ENCODE measurements at places on chromosomes 7 and 10. TPM values are rescaled to one million over a fixed set of nuclear protein-coding genes. Genes with fewer than 3 reads are reported as not detected.
A peak's percentile ranks its signal among the peaks of the same experiment; 100 is the strongest.

DNA sequence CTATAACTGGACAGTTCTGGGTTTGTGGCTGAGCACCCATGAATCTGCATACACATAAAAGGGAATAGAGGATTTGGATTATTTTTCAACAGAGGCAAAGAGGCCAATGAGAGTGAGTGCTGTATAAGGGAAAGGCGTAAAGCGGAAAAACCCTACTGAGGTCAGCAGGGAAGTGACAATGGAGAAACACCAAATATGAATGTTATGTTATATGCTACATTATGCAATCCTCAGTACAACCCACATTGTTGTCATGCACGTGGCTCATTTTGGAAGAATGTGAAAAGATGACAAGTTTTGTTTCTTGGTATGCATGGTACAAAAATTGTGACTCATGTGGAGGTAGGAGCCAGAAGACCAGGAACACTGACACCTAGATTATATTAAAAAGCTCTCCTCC lies 113.6 kb upstream of the AMPH start:
- DNase-seq: no peak

DNA sequence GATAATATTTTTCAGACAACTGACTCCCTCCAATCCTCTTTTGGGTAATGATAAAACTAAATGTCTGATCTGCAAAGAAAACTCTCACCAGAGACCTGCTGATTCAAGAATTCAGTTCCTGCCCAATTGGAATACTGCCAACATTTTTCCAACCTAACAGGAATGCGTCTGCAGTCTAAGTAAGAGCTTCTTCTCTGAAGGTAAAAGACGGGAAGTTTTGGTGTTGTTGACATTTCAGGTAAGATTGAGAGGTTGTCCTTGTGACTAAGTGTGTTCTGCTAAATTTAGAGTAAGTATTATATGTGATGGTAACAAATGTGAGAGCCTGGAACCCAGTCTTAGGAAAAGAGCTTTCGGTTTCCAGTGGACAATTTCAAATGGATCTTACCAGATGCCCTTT lies 17.6 kb downstream of the IFIT5 start:
- DNase-seq: no peak

DNA sequence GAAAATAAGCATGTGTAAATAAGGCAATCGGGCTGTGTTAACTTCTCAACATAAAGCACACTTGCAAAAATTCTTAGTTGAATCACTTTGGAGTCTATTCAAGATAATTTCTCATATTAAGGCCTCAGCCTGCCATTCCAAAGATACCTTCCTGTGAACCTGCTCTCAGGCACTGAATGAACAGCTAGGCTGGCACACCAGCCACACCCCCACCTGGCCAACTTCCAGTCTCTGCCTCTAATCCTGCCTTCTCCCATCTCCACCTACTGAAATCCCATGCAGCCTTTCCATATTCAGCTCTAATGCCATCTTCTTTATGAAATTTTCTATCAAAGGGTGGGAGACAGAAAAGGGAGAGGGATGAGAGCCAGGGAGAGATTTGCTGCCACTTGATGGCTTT lies 17.1 kb upstream of the MACROH2A2 start:
- no peak for DNase-seq

DNA sequence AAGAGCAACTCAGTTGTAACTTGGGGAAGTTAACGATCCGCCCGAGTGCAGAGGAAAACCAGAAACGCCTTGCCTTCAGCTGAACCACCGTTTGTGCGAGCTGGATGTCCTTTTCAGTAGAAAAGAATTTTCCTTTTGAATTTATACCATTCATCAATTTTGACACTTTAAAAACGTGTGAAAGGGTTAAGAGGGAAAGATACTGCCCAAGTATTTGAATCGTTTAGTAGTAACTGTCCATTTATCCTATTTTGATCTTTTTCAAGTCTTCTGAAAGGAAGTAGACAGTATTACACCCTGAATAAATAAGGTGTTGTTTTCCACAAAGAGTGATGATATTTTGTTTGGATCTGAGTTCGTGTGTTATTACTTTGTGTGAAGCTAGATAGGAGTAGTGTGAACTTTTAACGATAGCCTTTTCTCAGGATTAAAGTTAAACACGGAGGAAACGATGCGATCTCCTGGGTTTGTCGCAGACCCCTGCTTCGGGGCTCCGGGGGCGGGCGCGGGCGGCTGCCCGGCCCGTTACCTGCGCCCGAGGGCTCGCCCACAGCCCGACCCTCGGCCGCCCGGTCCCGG lies 830 bp upstream of the BMI1 start:
- DNase-seq: no peak

DNA sequence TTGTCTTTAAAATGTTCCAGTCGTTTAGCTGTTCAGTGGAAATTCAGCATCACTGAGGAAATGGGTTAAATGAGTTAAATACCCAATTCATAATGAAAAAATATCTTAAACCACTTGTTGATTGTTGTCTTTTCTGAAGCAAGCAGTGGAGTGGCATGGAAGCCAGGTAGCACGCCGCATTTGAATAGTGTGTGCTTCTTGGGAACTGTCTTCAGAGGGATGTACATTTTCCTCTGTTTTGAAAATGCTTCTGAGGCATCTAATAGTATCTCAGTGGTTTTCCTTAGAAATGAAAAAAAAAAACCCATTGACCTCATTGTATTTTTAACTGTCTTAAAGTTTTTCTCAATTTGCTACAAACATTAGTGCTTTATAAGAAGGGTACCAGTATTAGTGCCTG lies 28.1 kb downstream of the C10orf53 start:
- DNase-seq: no peak

DNA sequence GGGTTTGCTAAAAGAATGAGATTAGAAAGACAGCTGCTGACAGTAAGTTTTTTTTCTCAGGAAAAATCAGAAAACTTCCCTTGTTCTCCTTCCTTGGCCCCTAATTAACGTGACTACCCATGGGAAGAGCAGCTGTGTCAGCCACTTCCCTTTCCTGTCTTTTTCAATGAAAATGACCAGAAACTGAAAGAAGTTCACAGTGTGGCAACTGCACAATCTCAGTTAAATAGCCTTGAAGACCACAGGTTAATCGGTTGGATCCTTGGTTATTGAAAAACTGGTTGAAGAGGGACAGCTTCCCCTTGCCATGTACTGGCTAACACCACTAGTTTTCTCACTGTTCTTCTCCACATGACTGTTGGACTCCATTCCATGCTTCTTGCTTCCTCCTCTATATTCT lies 148.8 kb upstream of the AGR3 start:
- no peak for DNase-seq

- DNase-seq: no peak
Observed at GRCh38 chr7:112182749-112183148, 23.4 kb downstream of the DOCK4 start.

DNA sequence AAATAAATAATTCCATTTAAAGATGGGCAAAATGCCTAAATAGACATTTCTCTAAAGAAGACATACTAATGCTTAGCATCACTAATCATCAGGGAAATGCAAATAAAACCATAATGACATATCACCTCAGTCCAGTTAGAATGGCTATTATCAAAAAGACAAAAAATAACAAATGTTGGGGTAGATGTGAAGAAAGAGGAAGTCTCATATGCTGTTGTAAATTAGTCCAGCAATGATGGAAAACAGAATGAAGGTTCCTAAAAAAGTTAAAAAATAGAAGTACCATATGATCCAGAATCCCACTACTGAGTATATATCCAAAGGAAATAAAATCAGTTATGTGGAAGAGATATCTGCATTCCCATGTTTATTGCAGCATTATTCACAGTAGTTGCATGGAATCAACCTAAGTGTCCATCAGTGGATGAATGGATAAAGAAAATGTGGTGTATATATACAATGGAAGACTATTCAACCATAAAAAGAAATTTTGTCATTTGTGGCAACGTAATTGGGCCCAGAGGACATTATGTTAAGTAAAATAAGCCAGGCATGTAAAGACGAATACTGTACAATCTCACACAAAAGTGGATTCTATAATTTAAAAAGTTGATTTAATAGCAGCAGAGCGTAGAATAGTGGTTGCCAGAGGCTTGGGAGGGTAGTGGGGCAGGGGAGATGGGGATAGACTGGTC lies 52.0 kb downstream of the TCAF1 start:
- DNase-seq: no peak

- no peak for DNase-seq
Observed at GRCh38 chr7:140013676-140014075, 49.1 kb downstream of the PARP12 start.

GRCh38 chr7:82284936-82285519 lies 158.5 kb downstream of the CACNA2D1 start:
- DNase-seq: no peak

DNA sequence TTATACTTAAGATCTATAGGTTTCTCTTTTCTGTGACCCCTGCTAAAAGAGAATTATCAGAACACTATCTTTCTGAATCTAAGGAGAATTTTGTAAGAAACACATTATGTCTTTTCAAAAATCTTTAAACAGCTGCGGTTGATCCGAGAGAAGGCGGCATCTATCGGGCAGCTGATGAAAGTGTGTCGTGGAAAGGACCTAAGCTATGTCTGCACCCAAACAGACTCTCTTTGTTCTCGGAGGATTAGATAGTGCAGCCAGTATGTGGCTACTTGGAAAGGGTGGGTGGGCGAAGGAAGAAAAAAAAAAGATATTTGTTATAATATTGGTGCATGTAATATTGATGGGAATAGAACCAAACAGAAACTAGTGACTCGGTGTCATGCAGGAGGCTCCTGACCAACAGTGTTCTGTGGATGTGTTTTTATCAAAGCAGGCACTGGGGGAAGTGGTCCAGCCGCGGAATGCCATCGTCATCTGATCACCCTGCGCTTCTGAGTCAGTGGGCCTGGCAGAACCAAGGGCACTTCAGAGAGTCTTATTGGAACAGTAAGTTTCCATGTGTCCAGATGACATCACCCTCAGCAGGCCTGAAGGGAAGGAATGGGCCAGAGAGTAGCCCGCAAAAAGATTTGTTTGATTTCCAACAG lies 509.7 kb upstream of the AKR1E2 start:
- DNase-seq: no peak

GRCh38 chr10:119634219-119634544 lies 17.0 kb upstream of the BAG3 start:
- DNase-seq: no peak

DNA sequence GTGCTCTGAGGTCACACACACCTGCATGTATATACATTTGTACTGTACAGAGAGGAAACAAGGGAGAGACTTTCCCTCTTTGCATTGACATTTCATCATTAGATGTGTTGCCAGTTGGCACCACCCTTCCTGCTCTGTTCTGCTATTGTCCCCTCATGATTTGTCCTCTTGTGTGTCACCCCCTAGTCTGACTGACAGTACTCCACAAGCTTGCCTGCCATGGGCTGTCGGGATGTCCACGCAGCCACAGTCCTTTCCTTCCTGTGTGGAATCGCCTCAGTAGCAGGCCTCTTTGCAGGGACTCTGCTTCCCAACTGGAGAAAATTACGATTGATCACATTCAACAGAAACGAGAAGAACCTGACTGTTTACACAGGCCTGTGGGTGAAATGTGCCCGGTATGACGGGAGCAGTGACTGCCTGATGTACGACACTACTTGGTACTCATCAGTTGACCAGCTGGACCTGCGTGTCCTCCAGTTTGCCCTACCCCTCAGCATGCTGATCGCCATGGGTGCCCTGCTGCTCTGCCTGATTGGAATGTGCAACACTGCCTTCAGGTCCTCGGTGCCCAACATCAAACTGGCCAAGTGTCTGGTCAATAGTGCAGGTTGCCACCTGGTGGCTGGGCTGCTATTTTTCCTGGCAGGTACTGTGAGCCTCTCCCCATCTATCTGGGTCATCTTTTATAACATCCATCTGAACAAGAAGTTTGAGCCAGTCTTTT lies 9.4 kb downstream of the CLDN12 start:
- peak; percentile 42 for DNase-seq

GRCh38 chr7:121513105-121513504 lies 117.0 kb upstream of the FAM3C start:
- DNase-seq: no peak

- no peak for DNase-seq
Observed at GRCh38 chr7:14309432-14309831, 320.0 kb upstream of the ETV1 start.

DNA sequence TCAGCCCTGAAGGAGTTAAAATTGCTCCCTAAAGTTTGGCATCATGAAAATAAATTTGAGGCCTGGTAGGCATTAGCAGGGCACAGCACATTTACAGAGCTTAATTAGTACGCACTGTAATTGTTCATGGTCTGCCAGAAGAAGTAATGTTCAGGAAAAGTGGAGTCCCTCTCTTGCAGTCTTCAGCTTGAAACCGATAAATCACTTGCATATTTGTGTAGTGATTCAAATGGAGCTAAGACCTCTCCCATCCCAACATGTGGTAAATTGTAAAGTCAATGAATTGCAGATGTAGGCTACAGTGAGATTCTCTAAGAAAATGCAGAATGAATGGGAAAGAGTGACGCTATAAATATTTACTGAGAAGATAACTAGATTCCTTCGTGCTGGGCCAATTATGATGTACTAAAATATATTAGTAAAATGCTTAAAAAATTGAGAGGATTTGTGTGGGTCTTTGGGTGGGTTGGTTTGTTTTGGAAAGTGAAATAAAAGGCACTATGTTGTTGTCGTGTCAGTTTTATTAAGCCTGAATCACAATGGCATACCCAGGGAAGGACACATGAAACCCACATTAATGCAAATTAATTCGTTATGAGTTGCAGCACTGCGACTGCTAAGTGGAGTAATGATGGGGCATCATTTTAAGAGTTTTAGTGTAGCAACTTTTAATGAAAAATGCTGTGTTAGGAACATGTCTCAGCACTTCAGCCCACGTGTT lies 8.4 kb downstream of the TCF7L2 start:
- no peak for DNase-seq

GRCh38 chr7:95622001-95622549 lies 25.8 kb upstream of the PDK4 start:
- DNase-seq: no peak

GRCh38 chr7:5541087-5541992 lies 117.7 kb upstream of the TNRC18 start:
- no peak for DNase-seq

- DNase-seq: no peak
Observed at GRCh38 chr7:130907439-130907838, 173.4 kb upstream of the KLF14 start.

- peak; percentile 73 for DNase-seq
Observed at GRCh38 chr10:123007558-123008354, 839 bp downstream of the IKZF5 start.

GRCh38 chr7:1596181-1597043 lies 26.6 kb upstream of the PSMG3 start:
- no peak for DNase-seq

DNA sequence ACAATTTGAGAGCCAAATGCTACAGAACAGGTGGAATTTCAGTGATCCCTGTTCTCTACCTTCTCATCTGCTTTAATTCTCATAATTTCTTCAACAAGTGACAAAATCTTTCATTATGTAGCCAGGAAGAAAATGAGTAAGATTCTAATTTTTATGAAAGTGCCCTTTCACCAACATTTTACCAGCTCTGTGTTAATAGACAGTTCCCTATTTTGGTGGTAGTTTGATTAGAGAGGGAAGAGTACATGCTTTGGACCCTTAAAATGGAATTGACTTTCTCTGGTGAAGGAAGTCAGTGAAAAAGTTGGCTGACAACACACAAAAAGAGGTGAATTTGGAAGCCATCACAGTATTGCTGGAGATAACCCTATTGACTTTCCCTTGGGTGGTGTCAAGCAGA lies 61.7 kb downstream of the CACNB2 start:
- DNase-seq: no peak

Gene ADRA2A
- not detected for total RNA-seq

Gene POU6F2
- total RNA-seq: not detected

Gene HOXA4
- total RNA-seq: not detected

Gene TMEM225B
- not detected for total RNA-seq

Gene HECW1
- not detected for total RNA-seq

Gene HABP2
- total RNA-seq: not detected

Gene AOC1
- not detected for total RNA-seq

Gene PDE6C
- total RNA-seq: not detected
